ENCODE measurements at places on chromosomes 13 and 19. TPM values are rescaled to one million over a fixed set of nuclear protein-coding genes. Genes with fewer than 3 reads are reported as not detected.
A peak's percentile ranks its signal among the peaks of the same experiment; 100 is the strongest.

DNA sequence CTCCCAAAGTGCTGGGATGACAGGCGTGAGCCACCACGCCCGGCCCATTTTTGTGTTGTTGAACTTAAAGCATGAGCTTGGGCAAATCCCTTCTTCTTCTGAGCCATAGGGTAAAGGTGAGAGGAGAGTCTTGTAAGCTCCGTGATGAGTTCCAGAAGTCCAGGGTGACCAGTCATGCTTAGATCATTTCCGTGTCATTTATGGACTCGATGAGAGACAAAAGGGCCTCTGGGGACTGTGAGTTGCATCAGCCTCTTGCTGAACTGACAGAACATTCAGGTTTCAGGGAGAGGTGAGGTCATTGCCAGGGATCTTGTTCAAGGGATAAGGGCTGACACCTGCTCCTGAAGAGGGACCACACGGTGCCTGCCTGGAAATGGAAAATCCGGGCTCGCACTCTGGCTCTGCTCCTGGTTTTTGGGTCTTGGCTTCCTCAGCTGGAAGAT lies 53.6 kb downstream of the GADD45B start:
- peak; percentile 25 for DNase-seq

Gene HSPBP1
- 40.8 TPM for total RNA-seq

Gene TRIP10
- 40.5 TPM for total RNA-seq

GRCh38 chr13:80824229-80824628 lies 483.3 kb upstream of the SPRY2 start:
- no peak for DNase-seq

DNA sequence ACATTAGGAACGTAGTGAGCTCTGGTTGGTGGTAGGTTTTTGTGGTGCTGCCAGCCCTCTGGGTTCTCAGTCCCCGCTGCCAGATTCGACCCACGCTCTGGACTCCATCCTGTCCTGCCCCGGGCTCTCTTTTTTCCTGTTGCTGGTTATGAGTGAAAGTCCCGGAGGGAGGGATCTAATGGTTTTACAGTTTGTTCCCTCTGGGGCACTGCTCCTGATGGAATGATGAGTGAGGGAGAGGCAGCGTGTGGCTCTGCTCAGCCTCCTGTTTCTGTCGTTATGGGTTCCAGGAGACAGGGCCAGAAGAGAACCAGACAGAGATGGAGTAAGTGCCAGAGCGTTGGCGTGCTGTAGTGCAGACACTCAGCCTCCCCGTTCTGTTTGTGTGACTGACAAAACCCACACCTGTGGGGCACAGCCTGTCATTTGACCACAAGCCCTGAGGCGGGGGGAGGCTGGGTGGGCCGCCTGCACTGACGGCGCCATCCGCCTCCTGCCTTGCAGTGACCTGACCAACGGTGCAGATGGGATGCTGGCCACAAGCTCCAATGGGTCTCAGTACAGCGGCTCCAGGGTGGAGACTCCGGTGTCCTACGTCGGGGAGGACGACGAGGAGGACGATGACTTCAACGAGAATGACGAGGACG lies 18.3 kb downstream of the ATP4B start:
- peak; percentile 0 for DNase-seq

DNA sequence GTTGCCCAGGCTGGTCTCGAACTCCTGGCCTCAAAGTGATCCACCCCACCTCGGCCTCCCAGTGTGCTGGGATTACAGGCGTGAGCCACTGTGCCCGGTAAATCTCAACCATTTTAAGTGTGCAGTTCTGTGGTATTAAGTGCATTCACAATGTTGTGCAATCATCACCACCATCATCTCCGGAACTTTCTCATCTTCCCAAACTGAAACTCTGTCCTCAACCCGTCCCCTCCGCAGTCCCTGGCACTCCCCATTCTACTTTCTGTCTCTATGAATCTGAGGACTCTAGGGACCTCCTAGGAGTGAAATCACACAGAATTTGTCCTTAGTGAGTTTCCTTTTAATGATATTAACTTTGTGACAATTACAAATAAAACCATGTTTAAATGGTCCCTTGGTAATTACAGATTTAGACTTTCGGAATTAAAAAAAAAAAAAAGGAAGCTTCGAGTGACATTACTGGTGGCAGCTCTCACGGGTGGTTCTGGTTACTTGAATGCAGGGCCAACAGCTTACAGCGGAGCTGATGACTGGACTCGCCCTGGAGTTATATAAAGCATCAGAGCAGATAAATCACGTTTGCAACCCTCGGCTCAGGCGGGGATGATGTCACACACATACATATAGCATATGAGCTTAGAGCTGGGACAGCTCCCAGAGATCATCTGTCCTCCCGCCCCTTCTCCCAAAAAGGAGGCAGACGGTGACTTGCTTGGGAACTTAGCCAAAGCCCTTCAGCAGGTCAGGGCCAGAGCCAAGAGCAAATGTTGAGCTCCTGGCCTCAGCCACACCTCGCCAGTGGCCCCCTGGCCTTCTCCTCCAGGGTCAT lies 89.8 kb downstream of the ZNF557 start:
- DNase-seq: peak; percentile 80

- DNase-seq: no peak
Measured at GRCh38 chr19:41276231-41276630, 12.1 kb downstream of the HNRNPUL1 start.

- DNase-seq: no peak
Measured at GRCh38 chr19:4541114-4541805, 1.4 kb upstream of the LRG1 start.
